Heart left ventricle (tissue), 16 donors: ENCODE measurements at places on chromosomes 7 and 10. TPM values are rescaled to one million over a fixed set of nuclear protein-coding genes. Genes with fewer than 3 reads are reported as not detected.

- no peak for DNase-seq
These were observed 304.1 kb downstream of the GRM8 start for GRCh38 chr7:126948664-126949063.

- DNase-seq, result peak; percentile 82
These were observed 15.3 kb upstream of the CHST12 start for GRCh38 chr7:2387897-2388636.

DNA sequence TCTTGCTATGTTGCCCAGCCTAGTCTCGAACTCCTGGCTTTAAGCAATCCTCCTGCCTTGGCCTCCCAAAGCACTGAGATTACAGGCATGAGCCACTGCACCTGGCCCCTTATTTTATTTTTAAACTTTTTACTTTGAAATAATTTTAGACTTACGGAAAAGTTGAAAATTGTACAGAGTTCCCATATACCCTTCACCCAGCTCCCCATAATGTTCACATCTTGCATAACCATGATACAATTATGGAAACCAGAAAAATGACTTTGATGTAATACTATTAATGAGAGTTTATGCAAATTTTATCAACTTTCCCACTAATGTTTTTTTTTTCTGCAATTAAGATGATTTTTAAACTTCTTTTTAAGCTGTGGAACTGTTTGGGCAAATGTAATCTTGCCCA is 58.3 kb downstream of the CDH23 start:
- no peak for DNase-seq

DNA sequence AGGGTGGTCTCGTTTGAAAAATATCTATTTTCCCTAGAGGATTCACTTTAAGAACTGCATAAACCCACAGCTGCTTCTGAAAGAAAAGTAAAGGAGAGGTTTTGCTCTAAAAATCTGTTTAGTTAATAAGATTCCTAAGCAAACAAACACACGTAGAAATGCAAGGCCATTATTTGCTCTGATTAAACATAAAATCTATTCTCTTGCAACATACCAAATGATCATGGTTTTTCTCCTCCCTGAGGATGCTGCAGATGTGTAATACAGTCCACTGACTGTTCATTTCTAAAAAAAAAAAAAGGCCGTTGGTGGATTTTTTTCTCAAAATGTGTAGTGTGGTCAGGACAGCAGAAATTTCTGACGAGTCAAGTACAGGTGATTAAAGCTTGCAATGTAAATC is 98.6 kb downstream of the BUB3 start:
- no peak for DNase-seq

DNA sequence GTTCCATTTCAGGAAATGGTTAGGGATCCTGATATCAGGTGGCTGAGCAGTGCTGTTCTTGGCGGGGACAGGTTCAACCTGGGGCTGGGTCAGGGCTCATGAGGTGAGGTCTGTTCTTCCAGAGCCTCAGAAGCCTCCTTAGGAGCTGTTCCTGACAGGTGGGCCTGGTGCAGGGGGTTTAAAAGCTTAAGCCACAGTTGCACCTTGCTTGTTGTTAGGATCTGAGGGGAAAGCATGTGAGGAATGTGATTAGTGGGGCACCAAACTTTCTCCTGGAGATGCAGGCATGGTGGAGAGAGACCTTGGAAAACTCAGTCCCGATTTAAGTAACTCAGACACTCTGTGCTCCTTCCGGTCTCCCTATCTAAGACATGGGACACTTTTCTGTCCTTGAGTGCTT is 18.7 kb upstream of the CRHR2 start:
- DNase-seq, result no peak

DNA sequence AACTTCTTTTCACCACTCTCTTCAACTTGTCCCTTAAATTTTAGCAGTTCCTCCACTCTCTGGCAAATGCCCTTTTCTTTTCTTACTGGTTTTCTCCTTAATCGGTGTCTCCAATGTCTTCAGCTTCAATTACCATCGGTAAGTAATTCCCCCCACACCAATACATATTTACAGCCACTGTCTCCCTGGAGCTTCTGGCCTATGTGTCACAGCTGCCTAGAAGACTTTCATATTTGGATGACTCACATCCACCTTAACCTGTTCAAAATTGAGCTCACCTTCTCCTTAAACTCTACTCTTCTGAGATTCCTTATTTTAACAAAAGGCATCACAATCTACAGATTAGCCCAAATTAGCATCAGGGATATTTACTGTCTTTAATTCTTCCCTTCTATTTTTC is 380.4 kb downstream of the POM121L12 start:
- DNase-seq, result no peak

GRCh38 chr10:32197423-32197822 is 141.2 kb upstream of the KIF5B start:
- no peak for DNase-seq

GRCh38 chr7:37516664-37517063 is 68.0 kb upstream of the ELMO1 start:
- DNase-seq, result no peak

Gene KCNH2
- 59.8 TPM for polyA plus RNA-seq

Gene ABCC2
- 0.21 TPM for polyA plus RNA-seq

Gene CTNNA3
- polyA plus RNA-seq, result 4.8 TPM

Gene ACTL6B
- not detected for polyA plus RNA-seq
